ENCODE measurements at places on chromosomes 7 and 10.

GRCh38 chr10:101889256-101890210 lies 45.9 kb upstream of the KCNIP2 start:
- DNase-seq = no peak

GRCh38 chr7:124813994-124814798 lies 48.6 kb upstream of the GPR37 start:
- no peak for DNase-seq

- DNase-seq = no peak
Measured at GRCh38 chr7:4787947-4788626, 12.7 kb downstream of the AP5Z1 start.

DNA sequence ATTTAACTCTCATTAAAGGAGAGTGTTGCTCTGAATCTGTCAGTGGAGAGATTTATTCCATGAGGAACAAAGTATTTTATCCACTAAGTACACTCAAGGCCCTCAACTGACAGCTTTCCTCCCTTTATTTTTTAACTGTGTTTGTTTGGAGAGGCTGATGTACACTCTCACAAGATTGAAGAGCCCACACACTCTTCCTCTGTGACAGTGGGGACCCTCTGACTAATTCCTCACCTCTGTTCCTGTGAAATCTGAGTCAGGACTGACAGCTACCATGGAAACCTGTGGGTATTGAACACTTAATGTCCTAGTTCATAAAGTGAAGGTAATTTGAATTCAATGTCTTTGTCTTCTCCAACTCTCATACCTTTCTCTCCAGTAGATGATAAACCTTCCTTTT lies 189.8 kb upstream of the PITRM1 start:
- no peak for DNase-seq

- peak; percentile 30 for DNase-seq
Measured at GRCh38 chr7:104980841-104981671, 32.9 kb upstream of the KMT2E start.

DNA sequence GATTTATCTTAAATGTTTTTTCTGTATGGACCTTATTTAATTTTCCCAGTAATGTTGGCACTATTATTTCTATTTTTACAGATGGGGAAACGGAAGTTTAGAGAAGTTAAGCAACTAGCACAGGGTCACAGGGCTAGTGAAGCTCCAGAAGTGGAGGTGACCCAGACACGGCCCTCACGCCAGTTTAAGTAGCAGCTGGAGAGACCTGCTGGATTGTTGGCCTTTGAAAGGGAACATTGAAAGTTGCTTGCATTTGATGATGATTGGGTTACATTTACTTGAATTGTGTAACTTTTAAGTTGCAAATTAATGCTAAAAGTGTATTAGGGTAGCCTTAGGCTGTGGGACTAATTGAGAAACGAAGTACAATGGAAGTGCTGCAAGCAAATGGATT lies 25.6 kb downstream of the CDK14 start:
- no peak for DNase-seq

- DNase-seq = no peak
Measured at GRCh38 chr7:157717211-157718174, 380.7 kb downstream of the DNAJB6 start.

GRCh38 chr7:93902777-93903423 lies 3.5 kb upstream of the GNGT1 start:
- no peak for DNase-seq

DNA sequence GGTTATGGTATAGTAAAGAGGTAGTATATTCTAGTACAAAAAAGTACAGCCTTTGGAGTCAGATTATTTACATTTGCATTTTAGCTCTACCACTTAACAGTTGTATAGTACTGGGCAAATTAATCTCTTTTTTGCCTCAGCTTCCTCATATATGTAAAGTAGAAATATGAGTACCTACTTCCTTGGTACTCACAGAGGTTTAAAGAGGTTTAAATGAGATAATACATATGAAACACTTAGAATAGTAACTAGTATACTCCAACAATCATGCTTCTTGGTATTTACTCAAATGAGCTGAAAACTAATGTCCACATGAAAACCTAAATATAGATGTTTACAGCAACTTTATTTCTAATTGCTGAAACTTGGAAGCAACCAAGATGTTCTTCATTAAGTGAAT lies 14.7 kb downstream of the FRA10AC1 start:
- DNase-seq = no peak

- DNase-seq = no peak
Measured at GRCh38 chr10:87771871-87772500, 46.0 kb downstream of the ATAD1 start.

GRCh38 chr10:129030996-129031843 lies 435.8 kb upstream of the MGMT start:
- no peak for DNase-seq

- DNase-seq = no peak
Measured at GRCh38 chr10:514137-514671, 175.3 kb downstream of the DIP2C start.

DNA sequence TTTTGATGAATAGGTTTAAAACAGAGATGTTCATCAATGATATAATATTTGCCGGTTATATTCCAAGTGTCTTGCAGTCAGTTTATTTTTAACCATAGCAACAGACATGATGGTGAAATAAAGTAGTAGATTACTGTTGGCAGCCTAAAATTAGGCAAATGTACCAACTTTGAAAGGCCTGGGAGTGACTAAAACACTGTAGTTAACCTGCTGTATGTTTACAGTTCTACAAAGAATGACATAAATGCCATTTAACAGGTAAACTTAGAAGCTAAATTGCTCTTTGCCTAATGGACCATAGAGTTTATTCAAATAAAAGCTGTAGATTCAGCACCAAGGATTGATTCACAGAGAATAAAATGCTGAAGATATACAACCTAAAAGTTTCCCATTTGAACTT lies 64.1 kb downstream of the PHTF2 start:
- no peak for DNase-seq

- no peak for DNase-seq
Measured at GRCh38 chr10:62016623-62017490, 115.4 kb downstream of the ARID5B start.

- DNase-seq = no peak
Measured at GRCh38 chr7:101549734-101550133, 79.4 kb downstream of the MYL10 start.

- DNase-seq = no peak
Measured at GRCh38 chr10:17098012-17098411, 31.6 kb downstream of the CUBN start.

- DNase-seq = no peak
Measured at GRCh38 chr7:107560898-107561516, 2.7 kb downstream of the COG5 start.

- no peak for DNase-seq
Measured at GRCh38 chr7:77940647-77941046, 142.1 kb downstream of the PHTF2 start.

DNA sequence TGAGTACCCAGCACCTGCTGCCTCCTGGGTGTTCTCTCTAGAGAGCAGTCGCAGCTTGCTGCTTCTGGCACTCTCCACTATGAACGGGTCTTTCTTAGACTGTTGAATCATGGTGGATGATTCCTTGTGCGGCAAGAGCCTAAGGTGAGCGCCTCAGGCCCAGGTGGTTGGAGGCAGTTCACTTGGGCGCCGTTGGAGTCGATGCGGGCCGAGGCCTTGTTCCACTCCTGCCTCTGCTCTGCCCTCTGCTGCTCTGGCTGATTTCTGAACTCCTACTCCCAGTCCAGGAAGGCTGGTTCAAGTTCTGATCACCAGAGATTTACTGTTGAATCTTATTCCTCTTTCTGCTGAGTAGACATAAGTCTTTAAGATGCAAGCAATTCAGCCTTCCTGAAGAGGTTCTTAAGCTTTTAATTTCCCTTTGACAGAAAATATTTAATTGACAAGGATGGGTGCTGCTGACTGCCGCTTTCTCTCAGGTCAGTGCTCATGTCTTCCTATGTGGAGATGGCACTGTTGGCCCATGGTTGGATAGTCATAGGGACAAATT lies 10.4 kb downstream of the YKT6 start:
- DNase-seq = no peak

DNA sequence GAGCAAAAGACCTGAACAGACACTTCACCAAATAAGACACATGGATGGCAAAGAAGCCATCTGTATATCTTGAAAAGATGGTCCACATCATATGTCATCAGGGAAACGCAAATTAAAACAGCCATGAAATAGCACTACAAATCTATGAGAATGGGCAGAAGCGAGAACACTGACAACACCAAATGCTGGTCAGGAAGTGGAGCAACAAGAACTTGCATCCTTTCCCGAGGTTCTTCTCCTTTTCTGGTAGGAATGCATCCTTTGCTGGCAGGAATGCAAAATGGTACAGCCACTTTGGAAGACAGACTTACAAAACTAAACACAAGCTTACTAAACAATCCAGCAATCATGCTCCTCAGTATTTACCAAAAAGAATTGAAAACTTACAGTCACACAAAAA lies 60.0 kb downstream of the PIK3AP1 start:
- no peak for DNase-seq

- no peak for DNase-seq
Measured at GRCh38 chr10:85971494-85971893, 395.1 kb downstream of the GRID1 start.

DNA sequence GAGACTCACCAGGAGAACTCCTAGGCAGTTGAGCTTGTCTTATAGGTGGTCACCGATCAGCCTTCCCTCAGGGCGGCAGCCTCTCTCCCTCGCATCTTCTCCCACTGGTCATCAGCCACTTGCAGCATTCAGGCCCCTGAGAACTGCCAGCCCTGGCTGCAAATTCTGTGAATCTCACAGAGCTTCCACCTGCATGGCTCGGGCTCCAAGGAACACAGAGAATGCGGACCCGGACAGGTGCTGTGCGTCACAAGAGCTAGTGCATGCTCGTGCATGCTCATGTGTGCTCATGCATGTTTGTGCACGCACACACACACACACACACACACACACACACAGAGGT lies 176.9 kb downstream of the ARHGAP12 start:
- no peak for DNase-seq

DNA sequence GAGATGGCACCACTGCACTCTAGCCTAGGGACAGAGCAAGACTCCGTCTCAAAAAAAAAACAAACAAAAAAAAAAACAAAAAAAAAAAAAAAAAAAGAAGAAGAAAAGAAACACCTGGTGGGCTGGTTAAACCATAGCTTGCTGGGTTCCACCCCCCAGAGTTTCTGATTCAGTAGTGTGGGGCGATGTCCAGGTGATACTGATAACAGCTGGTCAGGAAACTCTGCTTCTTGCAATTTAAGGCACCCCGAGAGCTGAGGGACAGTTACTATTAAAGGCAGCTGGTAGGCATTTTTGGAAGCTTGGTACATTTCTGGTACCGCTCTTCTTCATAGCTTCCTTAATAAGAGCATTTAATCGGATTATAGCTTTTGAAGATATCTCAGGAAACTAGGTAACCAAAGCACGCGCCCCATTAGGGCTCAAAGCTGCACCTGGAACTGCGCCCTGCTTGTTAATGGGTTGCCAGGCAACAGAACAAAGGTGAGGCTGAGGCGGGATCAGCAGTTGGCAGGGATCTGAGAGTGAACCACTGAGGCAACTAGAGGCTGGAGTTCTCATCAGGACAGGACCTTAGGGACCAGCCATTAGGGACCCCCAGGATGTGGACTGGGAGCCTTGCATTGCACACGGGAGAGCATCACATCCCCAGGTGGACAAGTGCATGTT lies 6.5 kb upstream of the SDK1 start:
- no peak for DNase-seq

DNA sequence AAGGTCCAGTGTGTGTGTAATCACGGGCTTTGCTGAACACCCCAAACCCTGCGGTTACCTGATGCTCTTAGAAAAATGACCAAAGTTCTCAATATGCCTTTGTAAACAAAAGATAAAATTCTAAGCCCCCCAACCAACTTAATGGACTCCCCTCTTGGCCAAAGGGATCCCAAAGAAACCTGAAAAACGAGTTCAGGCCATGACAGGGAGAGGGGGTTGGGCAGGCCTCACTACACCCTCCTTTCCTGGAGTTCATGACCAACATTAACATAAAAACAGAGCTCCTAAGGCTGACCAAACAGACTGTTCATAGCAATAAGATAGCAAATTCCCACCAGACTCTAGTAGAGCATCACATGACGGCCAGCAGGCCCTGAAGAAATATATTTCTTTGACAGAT lies 3.0 kb upstream of the VIPR2 start:
- DNase-seq = no peak

DNA sequence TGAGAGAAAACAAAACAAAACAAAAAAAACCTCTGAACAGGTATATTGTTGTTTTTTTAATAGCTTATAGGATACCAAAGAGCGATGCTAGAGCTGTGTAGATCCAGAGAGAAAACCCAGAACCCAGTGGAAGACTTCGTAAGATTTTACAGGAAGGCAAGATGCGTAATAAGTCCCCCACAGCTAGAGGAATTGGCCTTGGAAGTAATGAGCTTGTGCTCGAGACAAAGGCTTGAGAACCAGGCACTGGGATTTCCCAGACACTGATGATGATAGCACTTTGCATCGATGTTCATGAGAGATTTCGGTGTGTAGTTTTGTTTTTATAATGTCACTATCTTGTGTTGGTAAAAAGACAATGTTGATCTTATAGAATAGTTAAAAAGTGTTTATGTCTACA lies 821.5 kb upstream of the IGFBP3 start:
- DNase-seq = no peak

DNA sequence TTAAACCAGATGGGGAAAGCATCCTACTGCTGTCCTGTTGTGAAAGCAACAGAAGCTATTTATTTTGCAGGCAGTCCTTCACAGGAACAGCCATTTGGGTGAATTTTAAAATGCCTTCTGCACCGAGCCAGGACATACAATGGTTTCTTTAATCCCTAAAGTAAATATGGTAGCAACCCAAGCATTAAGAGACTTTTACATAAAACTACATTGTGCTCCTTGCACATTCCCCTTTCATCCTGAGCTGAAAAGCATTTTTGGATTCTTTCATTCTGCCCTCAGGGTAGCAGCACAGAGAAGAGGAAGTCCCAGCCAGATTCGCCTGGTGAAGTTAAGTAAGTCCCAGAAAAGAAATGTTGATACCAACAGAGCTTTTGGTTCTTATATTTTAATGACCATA lies 84.0 kb upstream of the FAM3C start:
- peak; percentile 30 for DNase-seq

- no peak for DNase-seq
Measured at GRCh38 chr10:75984067-75984466, 552.6 kb downstream of the LRMDA start.

GRCh38 chr10:20289070-20289828 lies 473.0 kb downstream of the PLXDC2 start:
- DNase-seq = no peak

GRCh38 chr10:86632951-86633350 lies 21.4 kb upstream of the OPN4 start:
- no peak for DNase-seq

DNA sequence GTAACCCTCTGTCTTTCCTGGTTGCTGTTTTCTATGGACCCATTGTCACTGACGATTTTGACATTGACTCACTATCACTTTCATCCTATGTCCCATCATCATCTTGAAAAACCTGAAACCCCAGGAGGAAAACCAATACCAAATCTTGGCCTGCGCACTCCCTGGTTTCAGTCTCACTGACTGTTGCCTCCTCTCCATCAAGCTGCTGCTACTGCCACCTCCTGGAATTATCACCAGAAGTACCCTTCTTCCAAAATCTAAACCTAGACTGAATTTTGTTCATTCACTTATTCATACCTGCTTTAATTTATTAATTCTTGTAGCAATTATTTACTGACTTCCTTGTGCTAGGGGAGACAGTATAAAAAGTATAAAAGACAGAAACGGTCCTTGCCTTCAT lies 44.5 kb upstream of the ACBD5 start:
- no peak for DNase-seq

Measured in NCI-H1048 (cell line).